ENCODE measurements at places on chromosomes 5 and 9.

DNA sequence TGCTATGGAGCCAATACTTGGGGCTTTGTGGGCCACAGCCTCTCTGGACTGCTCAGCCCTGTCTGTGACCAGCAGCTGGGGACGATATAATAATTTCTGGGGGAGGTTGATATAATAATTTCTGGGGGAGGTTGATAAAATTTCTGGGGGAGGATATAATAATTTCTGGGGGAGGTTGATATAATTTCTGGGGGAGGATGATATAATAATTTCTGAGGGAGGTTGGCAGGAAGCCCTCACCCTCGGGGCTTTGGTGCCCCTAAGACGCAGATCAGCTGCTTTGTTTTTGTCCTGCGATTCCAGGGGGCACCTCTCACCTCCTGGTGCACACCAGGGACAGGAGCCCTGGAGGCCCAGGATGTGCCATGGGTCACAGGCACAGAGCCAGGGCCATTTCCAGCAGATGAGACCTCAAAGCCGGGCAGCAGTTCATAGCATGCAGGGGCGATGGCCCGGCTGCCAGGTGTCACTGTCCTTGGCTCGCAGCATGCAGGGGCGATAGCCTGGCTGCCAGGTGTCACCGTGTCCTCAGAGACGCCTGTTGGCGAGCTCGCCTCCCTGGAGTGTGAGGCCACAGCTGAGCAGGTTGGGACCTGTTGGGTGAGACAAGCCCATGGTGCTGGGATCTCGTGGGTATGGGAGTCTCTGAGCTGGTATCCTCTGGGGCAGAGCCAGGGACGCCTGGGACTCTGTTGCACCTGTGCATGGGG, 3.8 kb upstream of the TOR4A start:
- DNase-seq = no peak

DNA sequence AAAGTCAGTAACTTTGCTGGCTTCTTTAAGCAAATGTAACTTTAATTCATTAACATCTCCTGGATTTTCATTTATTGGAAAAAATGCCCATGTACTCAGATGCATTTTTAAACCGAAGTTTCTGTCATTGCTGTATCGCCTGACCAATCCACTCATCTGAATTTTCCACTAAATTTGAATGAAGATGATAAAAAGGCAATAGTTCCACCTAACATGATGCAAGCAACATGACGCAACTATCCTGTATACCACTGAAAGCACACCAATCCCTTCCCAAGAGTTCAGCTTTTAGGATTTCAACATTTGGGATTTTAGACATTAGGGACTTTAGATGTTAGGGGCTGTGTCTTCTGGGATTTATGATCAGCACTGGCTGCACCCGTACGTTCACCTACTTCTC, 215.6 kb downstream of the KIF4B start:
- no peak for DNase-seq

DNA sequence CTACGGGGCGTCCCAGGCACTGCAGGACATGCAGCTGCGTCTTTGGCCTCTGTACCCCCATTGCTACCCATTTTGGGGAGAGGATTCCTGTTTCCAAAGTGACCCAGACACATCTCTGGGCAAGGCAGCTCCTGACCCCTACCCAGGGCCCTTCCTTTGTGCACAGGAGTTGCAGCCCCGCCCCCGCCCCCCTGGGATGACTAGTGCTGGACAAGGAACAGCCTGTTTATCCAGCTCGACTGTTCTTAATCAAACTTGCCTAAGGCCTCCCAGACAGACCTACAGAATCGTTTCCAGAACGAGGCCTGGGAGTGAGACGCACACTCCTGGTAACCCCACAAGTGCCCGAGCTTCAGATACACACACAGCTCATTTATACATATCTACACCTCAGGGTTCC, 13.2 kb downstream of the DIPK1B start:
- no peak for DNase-seq

- DNase-seq = no peak
These were observed 47.0 kb upstream of the RETREG1 start for GRCh38 chr5:16663840-16664239.

DNA sequence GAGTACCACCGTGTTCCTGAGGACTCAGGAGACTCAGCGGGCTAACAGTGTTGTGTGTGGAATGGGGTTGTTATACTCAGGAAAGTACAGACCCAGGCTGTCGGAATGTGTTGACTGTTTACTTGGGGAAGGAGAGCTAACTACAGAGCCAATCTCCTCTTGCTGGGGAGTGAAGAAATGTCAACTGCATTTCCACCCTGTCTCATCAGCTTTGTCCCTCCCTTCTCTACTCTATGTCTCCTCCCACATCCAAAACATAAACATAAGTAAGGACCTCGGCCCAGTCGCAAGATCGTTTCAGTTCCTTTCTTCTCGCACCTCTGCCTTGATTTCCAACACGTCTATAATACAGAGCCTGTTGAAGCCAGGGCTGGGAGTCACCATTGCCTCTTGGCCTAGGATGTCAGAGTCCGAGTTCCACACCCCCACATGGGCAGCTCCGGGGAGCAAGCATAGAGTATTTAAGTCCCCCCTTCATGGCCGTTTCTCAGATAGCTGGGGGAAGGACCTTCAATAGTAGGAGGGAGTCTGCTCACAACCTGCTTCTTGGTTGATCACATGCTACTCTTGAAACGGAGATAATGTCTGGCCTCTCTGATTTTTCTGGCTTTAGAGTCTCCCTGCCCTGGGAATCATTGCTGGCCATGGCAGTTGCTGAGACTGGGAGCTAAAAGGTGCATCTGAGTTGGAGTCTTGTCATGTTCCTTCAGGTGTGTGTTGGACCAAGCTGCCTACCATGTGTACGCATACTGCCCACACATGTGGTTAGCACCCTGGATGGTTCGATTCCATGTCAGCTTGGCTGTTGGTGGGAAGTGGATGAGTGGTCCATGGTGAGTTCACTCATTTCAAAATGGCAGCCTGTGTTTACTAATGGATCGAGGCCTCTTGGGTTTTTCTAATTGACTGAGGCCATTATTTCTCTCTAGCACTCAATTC, 147.3 kb downstream of the MTX3 start:
- DNase-seq = peak; percentile 11

- DNase-seq = no peak
These were observed at the start of gene FUT7 for GRCh38 chr9:137031904-137032640. Gene FUT7 (minus strand): TSS chr9:137032088. CDS start chr9:137031991, 97 bp downstream.

GRCh38 chr9:87684627-87685219, 41.2 kb upstream of the CTSL start:
- DNase-seq = peak; percentile 65

- no peak for DNase-seq
These were observed 35.0 kb upstream of the SNX24 start for GRCh38 chr5:122810405-122810804.

DNA sequence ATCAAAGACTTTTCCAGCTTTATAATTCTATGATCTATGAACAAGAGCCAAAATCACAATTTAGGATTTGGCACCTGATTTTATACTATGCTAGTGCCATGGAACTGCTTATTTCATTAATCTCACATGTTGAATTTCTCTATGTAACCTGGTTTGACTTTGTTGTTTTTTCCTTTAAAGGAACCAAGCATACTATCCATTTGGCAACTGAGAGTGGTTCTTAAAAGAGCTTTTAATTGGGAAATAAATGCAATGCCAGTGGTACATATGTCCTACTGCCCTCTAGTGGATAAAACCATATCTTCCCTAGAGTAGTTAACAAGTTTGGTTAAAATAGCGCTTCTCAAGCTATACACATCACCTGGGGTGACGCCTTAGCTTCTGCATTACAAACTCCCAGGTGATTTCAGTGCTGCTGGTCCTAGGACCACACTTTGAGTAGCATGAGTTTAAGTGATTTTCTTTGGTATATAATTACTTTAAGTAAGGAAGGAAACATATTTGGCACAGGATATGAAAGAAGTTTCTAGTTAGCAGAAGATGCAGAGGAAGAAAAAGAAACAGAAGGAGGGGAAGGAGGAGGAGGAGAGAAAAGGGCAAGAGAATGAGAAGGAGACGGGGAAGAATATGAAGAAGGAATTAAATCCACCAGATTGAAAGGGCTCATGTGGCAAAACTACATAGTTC, 56.8 kb downstream of the FGF10 start:
- no peak for DNase-seq

GRCh38 chr5:40291338-40291737, 388.4 kb upstream of the PTGER4 start:
- no peak for DNase-seq
